ENCODE measurements at places on chromosomes 1 and 21. TPM values are rescaled to one million over a fixed set of nuclear protein-coding genes. Genes with fewer than 3 reads are reported as not detected.

The ADGRL4 gene
- 20.1 TPM for polyA plus RNA-seq

The ANGPTL7 gene
- polyA plus RNA-seq: not detected

DNA sequence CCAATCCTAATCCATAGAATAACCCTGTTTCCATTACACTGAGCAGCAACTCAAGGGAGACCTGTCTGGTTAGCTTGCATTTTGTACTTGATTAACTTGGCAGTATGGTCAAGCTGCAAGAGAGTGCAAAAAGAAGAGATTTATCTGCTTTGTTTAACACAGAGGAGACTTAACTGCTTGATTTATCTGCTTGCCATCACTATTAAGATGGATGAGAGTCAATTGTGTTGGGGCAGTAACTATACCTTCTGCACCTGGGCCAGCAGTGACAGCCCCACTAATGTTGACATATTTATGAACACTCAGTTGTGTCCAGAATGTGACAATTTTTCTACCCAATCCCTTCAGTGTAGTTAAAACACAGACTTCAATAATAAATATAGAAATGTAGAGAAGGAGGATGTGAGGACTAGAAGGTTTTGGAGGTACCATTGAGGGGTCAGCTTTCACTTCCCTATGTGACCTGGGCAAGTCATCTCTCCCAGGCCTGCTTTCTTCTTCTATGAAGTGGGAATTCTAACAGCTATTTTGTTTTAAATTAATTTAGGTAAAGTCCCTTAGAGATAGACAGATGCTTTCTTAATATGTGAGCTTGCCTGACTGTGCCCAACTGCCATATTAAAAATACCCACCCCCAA lies 159.1 kb upstream of the KCNK2 start:
- no peak for DNase-seq

- DNase-seq: no peak
These were observed 73.0 kb upstream of the EXO1 start for GRCh38 chr1:241775021-241775420.

DNA sequence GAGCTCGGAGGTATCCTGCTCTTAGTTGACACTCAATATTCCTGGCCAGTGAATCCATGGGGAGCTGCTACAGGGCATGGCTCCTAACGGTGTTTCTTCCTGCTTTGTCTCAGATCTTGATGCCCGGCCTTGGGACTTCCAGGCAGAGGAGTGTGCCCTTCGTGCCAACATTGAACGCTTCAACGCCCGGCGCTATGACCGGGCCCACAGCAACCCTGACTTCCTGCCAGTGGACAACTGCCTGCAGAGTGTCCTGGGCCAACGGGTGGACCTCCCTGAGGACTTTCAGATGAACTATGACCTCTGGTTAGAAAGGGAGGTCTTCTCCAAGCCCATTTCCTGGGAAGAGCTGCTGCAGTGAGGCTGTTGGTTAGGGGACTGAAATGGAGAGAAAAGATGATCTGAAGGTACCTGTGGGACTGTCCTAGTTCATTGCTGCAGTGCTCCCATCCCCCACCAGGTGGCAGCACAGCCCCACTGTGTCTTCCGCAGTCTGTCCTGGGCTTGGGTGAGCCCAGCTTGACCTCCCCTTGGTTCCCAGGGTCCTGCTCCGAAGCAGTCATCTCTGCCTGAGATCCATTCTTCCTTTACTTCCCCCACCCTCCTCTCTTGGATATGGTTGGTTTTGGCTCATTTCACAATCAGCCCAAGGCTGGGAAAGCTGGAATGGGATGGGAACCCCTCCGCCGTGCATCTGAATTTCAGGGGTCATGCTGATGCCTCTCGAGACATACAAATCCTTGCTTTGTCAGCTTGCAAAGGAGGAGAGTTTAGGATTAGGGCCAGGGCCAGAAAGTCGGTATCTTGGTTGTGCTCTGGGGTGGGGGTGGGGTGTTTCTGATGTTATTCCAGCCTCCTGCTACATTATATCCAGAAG lies 16.7 kb downstream of the ALX3 start:
- no peak for DNase-seq

- DNase-seq: no peak
These were observed 785.1 kb downstream of the LTN1 start for GRCh38 chr21:28207436-28208173.

Data from left renal pelvis (tissue), 4 donors.